ENCODE measurements at places on chromosomes 7 and 10. TPM values are rescaled to one million over a fixed set of nuclear protein-coding genes. Genes with fewer than 3 reads are reported as not detected.

GRCh38 chr10:93718937-93719725, 16.7 kb upstream of the FRA10AC1 start:
- no peak for DNase-seq

- DNase-seq, result no peak
These were observed 79.7 kb downstream of the FOXL3 start for GRCh38 chr7:369476-370258.

- DNase-seq, result no peak
These were observed 82.6 kb downstream of the ANLN start for GRCh38 chr7:36472141-36472729.

- DNase-seq, result no peak
These were observed 82.8 kb upstream of the TNS3 start for GRCh38 chr7:47664650-47665195.

DNA sequence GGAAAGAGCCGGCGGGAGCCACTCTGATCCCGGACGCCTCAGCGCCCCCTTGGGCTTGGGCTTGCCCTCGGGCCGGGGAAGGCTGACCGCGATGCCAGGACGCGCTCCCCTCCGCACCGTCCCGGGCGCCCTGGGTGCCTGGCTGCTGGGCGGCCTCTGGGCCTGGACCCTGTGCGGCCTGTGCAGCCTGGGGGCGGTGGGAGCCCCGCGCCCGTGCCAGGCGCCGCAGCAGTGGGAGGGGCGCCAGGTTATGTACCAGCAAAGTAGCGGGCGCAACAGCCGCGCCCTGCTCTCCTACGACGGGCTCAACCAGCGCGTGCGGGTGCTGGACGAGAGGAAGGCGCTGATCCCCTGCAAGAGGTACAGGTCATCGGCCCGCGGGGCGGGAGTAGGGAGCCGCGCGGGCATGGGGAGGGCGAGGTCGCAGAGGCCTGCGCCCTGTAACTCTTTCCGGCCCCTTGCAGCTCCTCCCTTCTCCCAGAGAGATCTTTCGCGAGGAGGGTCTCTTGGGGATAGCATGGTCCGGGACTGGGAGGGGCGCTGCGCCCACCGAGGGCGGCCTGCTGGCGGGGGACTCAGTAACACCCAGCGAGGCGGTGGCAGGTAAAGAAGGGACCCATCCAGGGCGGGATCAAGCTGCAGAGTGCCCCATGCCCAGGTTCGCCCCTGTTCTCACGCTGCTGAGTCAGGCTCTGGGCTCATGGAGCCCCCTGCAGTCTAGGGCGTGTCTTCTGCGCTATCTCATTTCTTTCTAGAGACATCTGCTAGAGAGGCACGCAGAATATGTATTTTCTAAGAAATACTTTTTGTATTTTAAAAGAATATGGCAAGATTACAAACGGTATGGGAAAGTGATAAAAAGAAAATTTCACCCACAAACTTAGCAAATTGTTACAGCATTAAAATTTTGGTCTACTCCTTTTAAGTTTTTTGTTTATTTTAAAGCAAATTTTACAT, 687 bp downstream of the EPDR1 start:
- peak; percentile 73 for DNase-seq

GRCh38 chr10:103986360-103986759, 19.4 kb downstream of the SLK start:
- DNase-seq, result no peak

DNA sequence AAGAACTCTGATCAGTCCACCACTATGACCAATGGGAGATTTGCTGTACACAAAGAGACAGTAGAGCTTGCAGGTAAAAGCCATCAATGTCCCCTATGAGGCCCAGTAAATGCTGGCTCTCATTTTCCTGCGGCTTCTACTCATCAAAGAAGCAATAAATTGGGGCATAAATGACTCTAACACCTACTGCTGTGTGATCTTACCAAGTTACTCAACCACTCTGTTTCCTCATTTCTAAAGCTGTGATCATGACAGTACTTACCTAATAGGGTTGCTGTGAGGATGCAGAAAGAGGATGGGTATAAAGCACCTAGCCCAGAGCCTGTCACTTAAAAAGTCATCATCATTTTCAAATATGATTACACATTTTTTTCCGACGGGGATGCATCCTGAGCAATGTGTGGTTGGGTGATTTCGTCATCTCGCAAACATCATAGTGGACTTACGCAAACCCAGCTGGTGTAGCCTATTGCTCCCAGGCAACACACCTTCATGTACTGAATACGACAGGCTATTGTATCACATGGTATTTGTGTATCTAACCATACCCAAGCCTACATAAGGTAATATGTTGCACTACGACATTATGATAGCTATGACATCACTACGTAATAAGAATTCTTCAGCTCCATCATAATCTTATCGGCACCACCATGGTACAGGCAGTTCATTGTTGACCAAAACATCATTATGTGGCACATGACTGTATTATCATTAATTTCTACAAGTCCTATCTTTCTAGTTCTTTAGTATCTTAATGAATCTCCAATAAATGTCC, 7.1 kb upstream of the MGMT start:
- no peak for DNase-seq

DNA sequence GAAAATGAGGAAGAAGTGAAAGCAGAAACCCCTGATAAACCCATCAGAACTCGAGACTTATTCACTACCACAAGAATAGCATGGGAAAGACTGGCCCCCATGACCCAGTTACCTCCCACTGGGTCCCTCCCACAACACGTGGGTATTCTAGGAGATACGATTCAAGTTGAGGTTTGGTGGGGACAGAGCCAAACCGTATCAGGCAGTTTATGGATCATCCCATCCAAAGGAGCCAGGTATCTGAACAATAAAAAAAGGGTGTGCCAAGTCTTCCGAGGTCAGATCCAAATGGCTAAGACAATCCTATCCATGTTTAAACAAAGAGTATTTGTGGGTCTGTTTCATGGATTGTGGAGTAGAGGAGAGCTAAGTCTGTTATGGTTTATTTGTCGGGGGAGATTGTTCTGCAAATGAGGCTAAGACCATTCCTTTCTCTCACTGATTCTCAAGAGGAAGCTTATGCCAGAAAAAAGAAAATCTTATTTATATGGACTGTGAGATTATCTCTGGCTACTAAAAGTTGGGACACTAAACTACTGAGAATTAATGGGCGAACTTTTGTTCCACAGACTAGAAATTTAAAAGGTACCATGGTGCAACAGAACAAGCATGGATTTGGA, 203.7 kb downstream of the IPMK start:
- DNase-seq, result no peak

- no peak for DNase-seq
These were observed 13.5 kb downstream of the GCC1 start for GRCh38 chr7:127571741-127572505.

DNA sequence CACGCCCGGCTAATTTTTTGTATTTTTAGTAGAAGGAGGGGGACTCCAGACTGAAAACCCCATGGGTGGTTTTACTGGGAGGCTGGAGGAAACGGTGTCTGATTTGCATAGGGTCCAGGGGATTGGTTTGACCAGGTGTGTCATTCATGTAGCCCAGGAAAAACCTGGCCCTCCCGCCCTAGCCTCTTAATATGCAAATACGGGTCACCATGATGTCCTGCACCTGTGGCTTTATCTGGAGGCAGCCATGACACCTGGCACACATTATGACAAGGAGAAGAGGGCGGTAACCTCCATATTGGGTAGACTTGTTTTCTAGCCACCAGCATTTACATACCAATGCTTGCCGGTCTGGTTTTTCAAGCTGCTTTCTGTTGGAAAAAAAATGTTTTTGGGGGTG, 68.0 kb downstream of the TRIL start:
- DNase-seq, result no peak

GRCh38 chr10:102236006-102236405, 5.3 kb downstream of the PITX3 start:
- peak; percentile 62 for DNase-seq

GRCh38 chr7:152382244-152382643, 53.6 kb downstream of the KMT2C start:
- DNase-seq, result no peak

- no peak for DNase-seq
These were observed 102.7 kb downstream of the EVX1 start for GRCh38 chr7:27345164-27345887.

PPP1R17 gene
- not detected for total RNA-seq

KAZALD1 gene
- 8.2 TPM for total RNA-seq

DNA sequence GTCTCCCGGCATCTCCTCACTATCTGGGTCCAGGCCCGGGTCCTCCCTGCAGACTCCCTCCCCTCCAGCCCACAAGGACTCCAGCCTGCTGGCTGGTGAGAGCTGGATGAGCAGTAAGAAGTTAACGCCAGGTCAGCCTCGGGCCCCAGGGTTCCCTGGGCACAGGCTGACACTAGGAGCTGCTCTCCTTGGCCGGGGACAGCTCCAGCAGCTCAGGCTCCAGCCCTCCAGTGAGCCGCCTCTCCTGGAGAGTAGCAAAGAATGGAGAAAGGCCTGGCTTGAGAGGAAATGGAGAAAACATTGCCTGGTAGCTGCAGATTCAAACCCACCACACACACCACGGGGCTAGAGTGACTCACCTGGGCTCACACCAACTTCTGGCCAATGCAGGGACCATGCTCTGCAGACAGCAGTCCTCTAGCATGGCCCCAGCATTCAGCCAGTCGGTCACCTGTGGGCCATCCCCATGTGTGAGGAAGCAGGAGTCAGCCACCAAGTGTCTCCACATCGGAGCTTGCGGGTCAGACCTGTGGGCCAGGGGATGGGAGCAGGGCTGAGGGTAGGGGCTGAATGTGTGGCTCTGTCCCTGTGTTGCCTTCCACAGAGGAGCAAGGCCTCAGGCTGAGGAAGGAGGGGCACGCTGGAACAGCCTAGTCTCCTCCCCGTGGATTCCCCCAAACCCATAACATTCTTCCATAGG, 6.5 kb downstream of the SAP25 start:
- no peak for DNase-seq

DNA sequence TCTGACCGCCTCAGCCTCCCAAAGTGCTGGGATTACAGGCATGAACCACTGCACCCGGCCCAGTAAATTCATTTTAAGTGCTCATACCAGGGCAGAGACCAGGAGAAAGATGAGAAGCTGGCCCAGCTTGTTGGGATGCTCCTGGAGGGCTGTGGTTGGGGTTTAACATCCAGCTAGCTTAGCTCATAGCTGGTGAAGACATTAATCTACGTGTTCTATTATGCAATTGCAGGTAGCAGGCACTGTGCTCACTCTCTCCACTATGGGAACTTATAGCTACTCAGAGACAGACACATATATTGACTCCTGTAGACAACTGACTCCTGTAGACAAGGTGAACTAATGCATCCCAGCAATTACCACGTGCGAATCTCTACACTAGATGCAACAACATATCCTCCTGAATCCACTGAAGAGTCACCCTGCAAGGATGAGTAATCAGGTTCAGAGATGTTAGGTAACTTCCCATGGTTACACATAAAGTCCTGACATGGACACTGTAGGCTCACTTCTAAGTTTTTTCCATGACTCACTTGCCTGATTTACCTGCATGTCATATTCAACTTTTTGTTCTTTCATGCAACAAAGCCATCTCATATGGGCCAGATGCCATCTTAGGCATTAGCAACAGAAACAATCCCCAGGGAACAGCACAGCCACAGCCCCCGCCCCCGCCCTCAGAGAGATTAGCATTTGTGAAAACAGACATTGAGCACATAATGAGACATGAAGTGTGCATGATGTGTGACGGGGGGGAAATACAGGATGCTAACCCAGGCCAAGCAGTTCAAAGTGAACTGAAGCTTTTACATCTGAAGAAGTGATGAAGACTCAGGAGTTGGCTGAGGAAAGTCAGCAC, 37.2 kb downstream of the ERLIN1 start:
- no peak for DNase-seq

SPDYE9 gene
- total RNA-seq, result 0.11 TPM

GRCh38 chr7:86574006-86574405, 69.7 kb upstream of the GRM3 start:
- no peak for DNase-seq

GPRIN2 gene
- 23.2 TPM for total RNA-seq

FZD1 gene
- 55.8 TPM for total RNA-seq

DNA sequence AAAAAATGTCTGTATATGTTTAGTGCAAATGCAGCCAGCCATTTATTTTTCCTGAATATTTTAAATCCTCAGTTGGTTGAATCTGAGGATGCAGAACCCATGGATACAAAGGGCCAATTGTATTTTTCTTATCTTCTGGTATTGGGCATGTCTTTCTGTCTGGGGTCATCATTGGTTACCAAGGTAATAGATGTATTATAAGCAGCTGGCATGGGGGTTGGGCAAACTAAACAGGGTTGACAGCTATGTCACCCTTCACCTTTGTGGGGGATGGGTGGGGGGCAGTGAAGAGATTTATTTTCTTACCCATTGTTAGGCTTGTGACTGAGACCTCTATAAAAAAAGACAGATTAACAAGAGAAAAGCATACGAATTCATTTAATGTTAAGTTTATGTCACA, 38.8 kb downstream of the CDHR3 start:
- no peak for DNase-seq

HPSE2 gene
- 3.3 TPM for total RNA-seq

CDHR1 gene
- 0.46 TPM for total RNA-seq

GRCh38 chr10:78763651-78764395, 304.9 kb upstream of the ZMIZ1 start:
- DNase-seq, result peak; percentile 61

DNA sequence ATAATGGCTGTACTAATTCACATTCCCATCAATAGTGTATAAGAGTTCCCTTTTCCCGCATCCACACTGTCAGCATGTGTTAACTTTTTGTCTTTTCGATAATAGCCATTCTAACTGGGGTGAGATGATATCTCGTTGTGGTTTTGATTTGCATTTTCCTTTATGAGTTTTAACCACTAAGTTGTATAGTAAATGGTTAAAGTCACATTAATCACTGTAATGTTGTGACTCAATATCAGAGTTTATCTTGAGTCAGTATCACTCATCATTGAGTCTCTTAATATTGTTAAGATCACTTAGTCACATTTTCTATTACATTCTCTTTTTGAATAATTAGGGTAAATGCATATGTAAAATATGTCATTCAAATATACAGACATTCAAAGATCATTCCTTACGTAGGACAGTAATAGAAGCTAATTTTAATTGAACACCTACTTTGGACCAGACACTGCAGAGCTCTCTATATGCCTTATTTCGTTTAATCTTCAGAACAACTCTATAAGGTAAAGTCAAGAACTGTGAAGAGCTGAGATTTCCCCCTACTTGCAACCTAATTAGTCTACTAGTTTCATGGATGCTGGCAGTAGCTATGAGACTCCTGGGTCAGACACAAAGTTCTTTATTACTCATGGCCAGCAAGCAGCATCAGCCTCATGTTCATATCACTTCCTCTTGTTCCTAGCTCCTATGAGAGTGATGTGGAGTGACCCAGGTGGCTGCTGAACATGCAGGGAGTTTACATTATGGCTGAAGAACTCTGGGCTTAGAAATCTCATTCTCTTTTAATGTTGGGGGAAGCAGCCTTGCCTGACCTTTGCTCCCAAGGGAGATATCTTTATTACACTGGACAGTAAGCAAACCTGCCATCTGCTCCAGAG, 30.5 kb downstream of the CREB5 start:
- DNase-seq, result no peak

LRRC17 gene
- total RNA-seq, result 81.6 TPM

POP7 gene
- total RNA-seq, result 30.1 TPM

PCLO gene
- 8.3 TPM for total RNA-seq

- DNase-seq, result peak; percentile 71
These were observed 6.0 kb downstream of the PARD3 start for GRCh38 chr10:34808801-34809745.

CYP26C1 gene
- 0.77 TPM for total RNA-seq

- DNase-seq, result no peak
These were observed 15.1 kb downstream of the GATA3 start for GRCh38 chr10:8069627-8070026.

GRCh38 chr10:126133906-126134656, 237.7 kb downstream of the FANK1 start:
- DNase-seq, result no peak
